ENCODE measurements at places on chromosomes 16 and 17. TPM values are rescaled to one million over a fixed set of nuclear protein-coding genes. Genes with fewer than 3 reads are reported as not detected.

Gene GGT6
- total RNA-seq = not detected

DNA sequence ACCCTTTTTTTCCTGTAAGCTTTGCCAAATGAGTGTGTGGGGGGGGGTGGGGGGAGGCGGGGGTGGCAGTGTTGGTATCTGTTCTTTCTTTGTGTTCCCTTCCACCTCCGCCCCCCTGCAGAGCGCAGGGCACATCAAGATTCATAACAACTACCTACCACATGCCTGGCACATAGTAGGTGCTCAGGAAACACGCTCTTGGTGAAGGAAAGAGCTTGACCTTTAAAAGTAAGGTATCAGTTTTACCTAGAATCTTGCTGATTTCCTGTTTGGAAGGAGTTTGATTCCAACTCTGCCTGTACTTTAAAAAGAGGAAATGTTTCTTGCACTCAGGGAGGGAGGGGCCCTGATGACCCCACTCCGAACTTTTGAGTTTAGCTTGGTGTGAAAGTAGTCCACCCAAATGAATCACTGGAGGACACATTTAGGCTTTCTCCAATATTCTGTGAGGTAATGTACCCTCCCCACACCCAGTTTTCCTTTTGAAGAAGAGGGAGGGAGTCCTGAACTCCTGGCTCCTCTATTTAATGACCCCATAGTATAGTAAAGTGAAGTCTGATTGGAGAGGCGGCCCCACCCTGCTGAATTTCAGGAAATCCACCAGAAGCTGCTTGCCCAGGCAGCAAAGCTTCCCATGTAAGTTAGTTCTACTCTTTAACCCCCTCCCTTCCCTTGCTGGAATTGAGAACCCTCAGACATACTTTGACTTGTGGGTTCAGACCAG lies 560 bp upstream of the FAM20A start:
- H3K36me3 ChIP-seq = no peaks in the 10 kb centered on the region
- H3K27ac ChIP-seq = no peak overlapping the region
- peak overlapping the region; percentile 51 for H3K4me3 ChIP-seq

- peak overlapping the region; percentile 89 for H3K4me3 ChIP-seq
- peak overlapping the region; percentile 97 for H3K27ac ChIP-seq
- peaks cover 11% of the 10 kb centered on the region for H3K36me3 ChIP-seq
- peaks cover 1% of the 10 kb centered on the region for H3K27me3 ChIP-seq
- DNase-seq = peak; percentile 85
- H3K4me1 ChIP-seq = peaks cover 53% of the 10 kb centered on the region
Measured at GRCh38 chr17:51119415-51120356, 982 bp downstream of the SPAG9 start.

DNA sequence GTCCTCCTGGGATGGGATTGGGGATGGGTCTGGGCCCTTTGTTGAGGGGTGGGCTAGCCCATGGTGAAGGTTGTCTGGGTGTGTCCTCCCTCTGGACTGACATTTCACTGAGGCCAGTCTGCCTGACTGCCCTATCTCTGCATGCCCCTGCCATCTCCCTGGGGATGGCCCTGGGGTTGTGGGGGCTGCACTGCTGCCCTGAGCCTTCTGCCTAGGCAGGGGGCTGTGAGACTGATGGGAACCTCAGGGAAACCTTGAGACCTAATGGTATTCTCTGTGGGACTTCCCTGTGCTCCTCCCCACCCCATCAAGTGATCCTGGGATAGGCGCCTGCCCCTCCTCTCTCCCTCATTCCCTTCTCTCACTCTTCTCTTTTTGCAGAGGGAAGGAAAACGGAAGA lies 19.9 kb downstream of the RAI1 start:
- H3K27me3 ChIP-seq = no peaks in the 10 kb centered on the region
- H3K4me1 ChIP-seq = peaks cover 18% of the 10 kb centered on the region
- H3K36me3 ChIP-seq = peaks cover 8% of the 10 kb centered on the region
- DNase-seq = no peak
- no peak overlapping the region for H3K27ac ChIP-seq
- no peak overlapping the region for H3K4me3 ChIP-seq

DNA sequence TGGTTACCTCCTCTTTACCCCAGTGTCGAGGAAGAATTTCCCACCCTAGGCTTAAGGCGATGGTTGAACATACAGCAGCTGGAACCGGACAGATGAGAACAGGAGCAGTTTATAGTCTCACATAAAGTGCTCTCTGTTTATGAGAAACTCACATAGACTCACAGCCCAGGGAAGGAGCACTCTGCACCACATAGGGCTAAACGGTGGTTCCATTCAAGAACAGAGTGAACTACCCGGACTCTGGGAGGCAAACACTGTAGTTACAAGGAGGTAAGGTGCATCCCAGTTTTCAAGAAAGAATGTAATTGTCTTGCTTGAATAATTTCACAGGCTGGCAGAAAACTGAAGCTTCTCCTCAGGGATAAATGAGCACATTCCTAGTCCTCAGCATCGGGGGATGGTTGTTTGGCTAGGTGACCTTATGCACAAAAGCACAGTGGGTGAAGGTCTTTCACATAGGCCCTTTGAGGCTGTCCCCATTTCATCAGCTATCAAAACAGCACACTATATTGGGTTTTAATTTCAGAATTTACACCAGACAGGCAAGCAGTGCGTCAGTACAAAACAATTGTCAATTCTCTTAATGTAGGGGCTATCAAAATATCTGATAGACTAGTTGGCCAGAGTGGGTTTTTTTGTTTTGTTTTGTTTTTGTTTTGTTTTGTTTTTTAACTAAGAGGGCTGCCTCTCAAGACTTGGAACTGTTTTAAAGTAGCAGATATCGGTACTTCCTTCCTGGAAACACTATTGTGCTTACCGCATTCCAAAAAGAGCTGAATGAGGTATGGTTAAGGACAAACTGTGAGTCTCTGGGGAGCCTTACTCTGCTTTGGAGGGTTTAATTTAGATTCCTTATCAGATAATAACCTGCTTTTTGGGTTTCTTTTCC lies 918.1 kb upstream of the CDH8 start:
- no peaks in the 10 kb centered on the region for H3K36me3 ChIP-seq
- H3K4me1 ChIP-seq = no peaks in the 10 kb centered on the region
- H3K27me3 ChIP-seq = no peaks in the 10 kb centered on the region
- H3K27ac ChIP-seq = no peak overlapping the region
- no peak for DNase-seq
- no peak overlapping the region for H3K4me3 ChIP-seq

All from activated CD4-positive, alpha-beta T cell treated with anti-CD3 and anti-CD28 coated beads, Interleukin-2, amount 10 ng/mL, durations not matched to agents 24 days and 14 days (primary cell).